Memory B cell (primary cell): ENCODE measurements at places on chromosomes 5 and 9.

DNA sequence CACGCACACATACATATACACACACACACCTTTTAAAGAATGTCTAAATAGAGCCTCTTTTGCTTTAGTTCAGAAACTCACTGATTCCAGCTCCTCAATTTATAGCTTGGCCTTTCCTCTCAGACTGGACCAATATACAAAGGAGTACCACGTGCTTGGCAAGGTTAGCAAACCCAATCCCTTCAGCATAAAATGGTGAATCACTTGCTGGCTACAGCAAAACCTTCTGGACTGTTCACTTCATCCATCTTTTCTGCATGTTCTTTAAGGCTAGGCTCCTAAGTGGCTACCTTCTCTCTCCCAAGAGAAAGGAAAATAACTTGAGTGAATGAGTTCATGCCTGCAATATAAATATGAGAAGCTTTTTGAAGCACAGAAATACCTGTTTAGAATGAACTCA lies 109.7 kb downstream of the LPAR1 start:
- no peak for DNase-seq

DNA sequence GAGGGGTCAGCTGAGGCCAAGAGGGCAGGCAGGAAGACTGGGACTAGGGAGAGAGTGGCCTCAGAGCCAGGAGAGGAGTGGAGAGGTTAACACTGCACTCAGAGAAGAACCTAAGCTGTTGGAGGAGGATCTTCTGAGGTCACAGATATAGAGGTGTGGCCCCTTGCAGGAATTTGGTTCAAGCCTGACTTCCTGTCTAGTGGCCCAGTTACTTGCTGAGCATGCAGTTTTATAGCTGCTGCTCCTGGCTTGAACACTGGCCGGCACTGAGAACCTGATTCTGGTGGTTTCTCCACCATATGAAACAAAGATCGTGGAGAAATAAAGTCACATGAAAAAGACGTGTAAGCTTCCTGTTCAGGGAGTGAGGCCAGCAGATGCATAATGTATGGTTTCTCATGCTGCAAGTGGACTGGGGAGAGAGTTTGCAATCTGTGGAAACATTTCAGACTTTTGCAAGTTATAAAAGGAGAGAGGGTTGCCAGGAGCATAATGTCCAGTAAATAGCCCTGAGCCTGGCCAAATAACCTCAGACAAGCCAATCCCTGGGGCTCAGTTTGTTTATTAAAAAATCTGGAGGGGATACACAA lies 82.6 kb downstream of the GALNT10 start:
- DNase-seq = peak; percentile 1

DNA sequence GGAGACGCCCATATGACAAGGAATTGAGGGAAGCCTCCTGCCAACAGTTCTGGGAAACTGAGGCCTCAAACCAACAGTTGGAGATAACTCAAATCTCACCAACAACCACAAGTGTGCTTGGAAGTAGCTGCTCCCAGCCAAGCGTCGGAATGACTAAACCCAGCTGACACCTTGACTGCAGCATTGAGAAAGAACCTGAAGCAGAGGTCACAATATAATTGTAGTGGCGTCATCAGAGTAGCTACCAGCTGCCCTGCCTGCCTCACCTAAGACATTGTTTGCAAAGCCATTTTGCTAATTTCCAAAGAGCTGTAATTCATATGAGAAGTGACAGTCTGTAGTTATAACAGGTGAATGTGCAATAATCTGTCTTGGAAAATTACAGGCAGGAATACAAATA lies 40.8 kb upstream of the ANKRD31 start:
- no peak for DNase-seq

DNA sequence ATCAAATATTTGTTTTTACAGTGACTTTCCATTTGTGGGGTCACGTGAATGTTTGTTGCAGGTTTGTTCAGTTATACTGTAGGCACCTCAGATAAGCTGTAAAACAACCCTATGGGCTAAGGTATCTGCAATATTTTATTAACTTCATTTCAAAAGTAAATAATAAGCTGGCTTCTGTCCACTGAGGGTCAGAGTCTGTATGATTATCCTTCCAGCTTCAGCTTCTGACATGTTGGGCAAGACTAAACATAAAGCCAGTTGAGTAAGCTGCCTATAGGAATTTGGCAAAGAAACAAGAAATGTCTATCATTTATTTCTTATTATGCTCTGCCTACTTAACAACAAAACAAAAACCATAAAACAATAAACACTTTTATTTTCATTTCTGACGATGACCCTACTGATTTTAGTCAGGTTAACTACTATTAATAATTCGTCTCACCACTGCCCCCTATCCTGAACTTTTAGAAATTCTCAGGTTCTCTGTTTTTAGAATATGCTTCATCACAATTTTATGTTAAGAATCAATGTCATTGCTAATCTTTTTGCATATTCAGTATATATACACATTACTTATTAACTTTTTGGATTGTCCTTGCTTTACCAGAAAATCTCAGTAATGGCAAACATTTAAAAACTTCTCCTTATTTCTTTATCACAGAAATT lies 413.6 kb upstream of the ADAMTSL1 start:
- DNase-seq = no peak
